Activated naive CD4-positive, alpha-beta T cell treated with anti-CD3 and anti-CD28 coated beads, Interleukin-2, amount 50 U/mL, for 72 hours (primary cell): ENCODE measurements at places on chromosomes 2 and 18. TPM values are rescaled to one million over a fixed set of nuclear protein-coding genes. Genes with fewer than 3 reads are reported as not detected.

DNA sequence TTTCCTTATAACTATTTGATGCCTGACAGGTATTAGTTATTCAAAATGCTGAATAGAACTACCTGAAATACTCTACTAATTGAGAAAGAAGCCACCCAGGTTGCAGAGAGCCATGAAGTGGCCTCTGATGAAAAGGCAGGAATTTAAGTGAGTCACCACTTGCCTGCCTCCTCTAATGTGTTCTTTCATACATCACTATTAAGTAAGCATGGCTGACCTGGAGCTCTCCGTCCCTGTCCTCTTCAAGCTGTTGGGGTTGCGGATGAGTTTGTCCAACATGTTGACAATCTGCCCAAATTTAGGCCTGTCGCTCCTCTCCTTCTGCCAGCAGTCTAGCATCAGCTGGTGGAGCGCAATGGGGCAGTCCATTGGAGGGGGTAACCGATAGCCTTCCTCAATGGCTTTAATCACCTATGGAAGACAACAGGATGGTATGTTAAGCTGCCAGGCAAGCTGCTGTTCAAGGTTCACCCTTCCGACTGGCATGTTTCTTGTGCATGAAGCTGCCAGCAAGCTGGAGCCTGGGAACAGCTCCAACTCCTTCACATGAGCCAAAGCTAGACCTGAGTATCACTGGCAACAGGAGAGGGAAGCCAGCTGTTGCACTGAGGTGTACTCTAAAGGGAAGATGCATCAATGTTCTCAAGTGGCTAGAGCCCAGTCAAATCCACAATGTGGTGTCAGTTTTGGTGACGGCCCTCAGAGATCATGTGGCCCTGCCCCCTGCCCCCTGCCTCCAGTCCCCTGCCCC is 142.2 kb downstream of the EPHA4 start:
- DNase-seq: no peak

GRCh38 chr18:24414349-24415003 is 12.0 kb upstream of the IMPACT start:
- DNase-seq: no peak

DNA sequence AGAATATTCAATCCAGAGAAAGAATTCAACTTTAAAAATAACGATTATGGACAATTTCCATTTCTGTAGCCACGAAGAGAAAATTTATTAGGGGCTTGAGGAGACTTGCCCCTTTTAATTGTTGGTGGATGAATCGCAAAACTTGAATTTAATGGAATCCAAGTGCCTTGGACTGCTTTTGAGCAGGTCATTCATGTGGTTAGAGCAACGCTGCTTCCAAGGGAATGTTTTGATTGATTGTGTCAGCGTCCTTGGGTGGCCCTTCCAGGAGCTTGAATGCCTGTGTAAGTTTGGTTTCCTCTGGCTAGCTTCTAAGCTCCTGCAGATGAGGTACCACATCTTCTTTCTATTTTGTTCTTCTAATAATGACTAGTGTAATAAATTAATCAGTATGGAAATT is 213.4 kb downstream of the LTBP1 start:
- DNase-seq: no peak

GCG gene
- total RNA-seq: not detected

TWSG1 gene
- total RNA-seq: 7.8 TPM

DNA sequence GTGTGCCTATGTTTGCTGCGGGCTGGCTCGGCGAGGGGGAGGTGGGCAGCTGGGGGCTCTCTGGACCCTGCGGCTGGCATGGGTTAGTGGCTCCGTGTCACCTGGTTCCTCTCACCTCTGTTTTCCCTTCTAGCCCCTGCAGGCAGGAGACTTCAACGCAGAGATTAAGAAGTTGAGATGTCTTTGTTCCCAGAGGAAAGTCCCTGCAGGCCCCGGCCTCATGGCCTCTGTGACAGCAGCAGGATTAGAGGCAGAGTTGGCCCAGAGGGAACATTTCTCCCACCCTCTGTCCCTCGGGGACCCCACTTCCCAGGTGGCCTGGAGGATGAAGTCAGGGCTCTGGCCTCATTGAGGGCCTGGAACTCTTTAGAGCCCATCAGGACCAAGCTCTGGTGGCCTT is 56.5 kb downstream of the HPCAL1 start:
- no peak for DNase-seq

SYT4 gene
- not detected for total RNA-seq

STPG4 gene
- total RNA-seq: 0.55 TPM

GRCh38 chr2:73426176-73426575 is 40.5 kb downstream of the ALMS1 start:
- no peak for DNase-seq

DNA sequence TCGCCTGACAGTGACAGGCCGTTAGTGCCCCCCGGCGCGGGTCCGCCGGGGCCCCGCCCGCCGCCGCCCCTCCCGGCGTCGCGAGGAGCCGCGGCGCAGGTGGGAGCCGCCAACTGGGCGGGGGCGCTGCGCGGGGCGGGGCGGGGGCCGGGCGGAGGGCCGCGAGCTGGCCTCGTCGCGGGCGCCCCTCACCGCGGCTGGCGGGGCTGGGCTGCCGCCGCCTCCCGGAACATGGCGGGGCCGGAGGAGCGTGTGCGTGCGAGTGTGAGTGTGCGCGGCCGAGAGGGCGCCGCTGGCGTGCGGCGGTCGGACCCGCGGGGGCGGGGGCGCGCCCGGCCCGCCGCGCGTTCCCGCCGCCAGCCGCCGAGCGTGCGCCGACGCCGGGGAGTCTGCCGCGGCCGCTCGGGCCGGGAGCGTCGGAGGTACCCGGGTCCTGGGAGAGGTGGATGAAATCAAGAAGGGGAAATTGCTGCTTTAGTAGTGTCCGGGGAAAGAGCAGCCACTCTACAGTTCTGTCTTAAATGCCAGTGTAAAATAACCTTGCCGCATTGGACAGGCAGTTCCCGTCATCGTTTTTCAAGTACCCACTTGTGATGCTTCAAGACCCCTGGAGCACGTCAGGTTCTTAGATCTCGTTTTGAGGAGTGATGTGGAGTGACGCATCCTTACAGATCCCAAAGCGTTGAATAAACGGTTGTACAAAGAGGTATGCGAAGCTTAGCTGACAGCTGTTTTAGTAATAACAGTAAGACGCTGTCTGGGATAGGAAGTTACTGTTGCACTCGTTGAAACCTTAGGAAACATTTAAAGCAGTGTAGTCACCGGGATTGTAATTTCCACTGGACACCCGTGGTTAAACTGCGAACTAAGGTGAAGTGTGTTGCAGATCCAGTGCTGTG is 836 bp downstream of the ANKRD12 start:
- peak; percentile 68 for DNase-seq

AAK1 gene
- total RNA-seq: 137 TPM

DNA sequence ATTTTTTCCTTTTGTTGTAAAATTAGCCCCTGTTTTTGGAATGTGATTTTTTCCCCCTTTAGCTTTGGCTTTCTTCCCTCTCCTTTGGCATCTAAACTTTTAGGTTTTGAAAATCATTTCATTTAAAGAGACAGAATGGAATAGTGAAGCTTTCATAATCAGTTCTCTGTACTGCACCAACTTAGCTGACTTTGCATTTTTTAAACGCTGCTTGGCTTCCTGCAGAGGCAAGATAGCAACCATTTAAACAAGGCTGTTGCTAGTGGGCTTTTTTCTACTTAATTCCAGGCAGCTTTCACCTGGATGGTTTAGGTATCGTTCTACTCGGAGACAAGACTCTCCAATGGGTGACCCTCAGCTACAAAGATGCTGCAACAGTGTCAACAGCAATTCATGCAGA is 267.9 kb upstream of the PKDCC start:
- no peak for DNase-seq

DNA sequence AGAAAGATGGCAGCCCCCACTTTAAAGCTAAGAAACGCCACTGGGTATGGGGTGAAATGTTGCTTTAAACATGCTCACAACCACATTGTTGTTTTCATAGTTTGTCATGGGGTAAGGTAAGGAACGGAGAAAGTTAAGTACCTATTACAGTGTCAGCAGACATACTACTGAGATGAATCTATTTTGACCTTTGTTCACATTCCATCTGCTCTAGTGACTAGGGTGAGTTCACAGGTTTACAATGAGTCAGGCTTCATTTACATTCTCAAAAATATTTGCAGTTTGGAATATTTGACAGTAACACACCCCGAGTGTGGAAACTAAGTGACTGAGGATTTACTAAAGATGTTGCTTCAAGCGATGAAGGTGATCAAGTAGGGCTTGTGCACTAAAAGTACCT is 428.7 kb upstream of the ACVR2A start:
- no peak for DNase-seq

- DNase-seq: no peak
These were observed 527 bp downstream of the IGFBP5 start for GRCh38 chr2:216694826-216695217.

DNA sequence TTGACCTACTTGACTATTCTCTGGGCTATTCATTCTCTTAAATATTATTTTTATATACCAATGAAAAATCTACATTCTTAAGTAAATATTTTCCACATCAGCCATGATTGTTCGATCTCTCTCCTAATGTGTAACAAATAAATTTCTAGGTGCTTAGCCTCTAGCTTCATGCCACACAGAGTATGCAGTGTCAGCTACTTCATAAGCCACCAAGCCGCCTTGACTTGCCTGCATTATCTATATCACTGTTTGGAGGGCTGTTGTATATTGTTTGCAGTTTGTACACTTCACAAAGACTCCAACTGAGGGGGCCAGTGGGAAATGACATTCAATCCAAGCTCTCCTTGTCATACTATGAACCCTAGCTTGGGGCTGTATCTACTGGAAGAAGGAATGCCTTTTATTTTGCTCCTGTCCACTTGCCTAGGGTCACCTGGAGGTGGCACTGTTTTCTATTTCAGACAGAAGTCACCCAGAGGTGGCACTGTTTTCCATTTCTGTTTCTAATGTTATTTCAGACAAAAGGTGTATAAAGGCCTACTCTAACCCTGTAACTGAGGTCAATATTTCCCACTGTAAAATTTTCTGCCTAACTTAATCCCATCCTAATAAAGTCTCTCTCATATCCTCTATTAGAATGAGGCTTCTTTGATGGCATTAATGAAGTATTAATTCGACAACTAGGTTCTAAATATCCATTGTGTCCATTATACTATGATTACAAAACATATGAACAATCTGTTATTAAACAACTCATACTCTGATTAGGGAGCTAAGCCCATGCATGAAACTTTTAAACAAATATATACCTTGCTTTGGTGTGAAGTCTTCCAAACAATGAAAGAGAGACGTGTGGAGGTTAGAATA is 36.4 kb downstream of the COL5A2 start:
- peak; percentile 40 for DNase-seq

MITD1 gene
- 71.5 TPM for total RNA-seq

ZNF516 gene
- total RNA-seq: 13.8 TPM

DNA sequence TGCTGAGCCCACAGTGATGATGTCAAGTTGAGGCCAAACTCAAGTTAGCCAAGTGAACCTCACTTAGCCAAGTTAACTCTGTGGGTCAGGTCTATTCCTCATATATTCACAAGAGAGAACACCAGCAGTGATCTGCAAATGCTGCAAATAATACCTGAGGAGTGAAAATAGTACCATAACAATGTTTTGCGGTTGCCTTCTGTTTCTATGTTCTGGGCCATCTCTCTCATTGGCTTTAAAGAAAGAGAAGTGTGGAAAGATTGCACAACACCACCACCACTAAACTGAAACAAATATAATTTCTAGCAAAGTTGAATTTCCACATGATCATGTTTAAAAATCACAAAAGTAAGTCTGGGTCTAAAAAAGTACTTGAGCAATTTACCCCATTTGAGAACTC is 211.1 kb upstream of the GALNT5 start:
- DNase-seq: no peak

- DNase-seq: no peak
These were observed 248.5 kb downstream of the VAPA start for GRCh38 chr18:10162340-10162739.

- DNase-seq: no peak
These were observed 129.4 kb downstream of the TFCP2L1 start for GRCh38 chr2:121155502-121156056.

GRCh38 chr2:48257456-48257855 is 272.5 kb upstream of the STON1 start:
- DNase-seq: no peak

DNA sequence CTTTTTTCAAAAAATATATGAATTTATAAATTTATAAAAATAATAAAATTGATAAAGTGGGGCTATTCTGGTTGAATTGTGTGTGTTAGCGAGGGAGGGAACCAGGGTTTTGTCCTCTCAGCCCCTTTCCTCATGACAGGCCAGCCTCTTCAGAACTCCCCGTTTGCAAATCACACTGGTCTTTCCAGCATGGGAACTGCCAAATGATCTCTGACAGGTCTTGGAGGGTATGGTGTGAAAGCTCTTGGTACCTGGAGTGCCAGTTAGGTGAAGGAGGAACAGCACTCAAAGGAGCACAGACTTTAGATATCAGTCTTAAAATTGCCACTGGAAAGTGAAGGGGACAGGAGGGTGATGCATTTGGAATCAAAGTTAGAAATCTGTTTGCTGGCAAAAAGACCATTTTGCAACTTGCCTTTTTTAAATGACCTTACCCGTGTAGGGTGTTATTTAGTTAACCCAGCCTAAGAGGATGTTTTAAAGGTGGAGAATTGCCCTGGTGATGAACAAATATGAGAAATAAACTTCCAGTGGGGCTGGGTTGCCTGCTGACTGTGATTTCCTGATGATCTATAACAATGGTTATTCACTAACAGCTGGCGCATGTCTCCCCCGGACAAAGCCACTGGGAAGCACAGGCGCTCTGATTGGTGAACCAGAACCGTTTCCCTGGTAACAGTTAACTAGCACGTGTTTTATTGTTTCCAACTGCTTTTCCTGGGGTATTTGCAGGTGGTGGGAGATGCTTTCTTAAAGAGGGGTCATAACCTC is 85.3 kb upstream of the EFEMP1 start:
- DNase-seq: no peak

GAREM1 gene
- total RNA-seq: not detected

CFC1 gene
- total RNA-seq: not detected

- no peak for DNase-seq
These were observed 6.8 kb downstream of the SLC38A11 start for GRCh38 chr2:164948540-164948939.

GRCh38 chr2:235432741-235433520 is 60.9 kb upstream of the AGAP1 start:
- no peak for DNase-seq

DNA sequence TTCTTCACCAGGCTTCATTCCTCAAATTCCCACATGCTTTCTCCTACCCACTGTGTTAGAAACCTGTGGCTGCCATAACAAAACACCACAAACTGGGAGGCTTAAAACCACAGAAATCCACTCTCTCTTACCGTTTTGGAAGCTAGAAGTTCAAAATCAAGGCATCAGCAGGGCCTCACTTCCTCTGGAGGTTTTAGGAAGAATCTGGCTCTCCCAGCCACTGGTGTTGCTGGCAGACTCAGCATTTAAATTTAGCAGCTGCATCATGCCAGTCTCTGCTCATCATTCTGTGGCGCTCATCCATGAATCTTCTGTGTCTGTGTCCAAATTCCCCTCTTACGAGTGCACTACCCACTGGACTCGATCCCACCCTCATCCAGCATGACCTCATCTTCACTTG is 248.5 kb downstream of the ZNF516 start:
- DNase-seq: no peak

CNGA3 gene
- total RNA-seq: not detected

DNA sequence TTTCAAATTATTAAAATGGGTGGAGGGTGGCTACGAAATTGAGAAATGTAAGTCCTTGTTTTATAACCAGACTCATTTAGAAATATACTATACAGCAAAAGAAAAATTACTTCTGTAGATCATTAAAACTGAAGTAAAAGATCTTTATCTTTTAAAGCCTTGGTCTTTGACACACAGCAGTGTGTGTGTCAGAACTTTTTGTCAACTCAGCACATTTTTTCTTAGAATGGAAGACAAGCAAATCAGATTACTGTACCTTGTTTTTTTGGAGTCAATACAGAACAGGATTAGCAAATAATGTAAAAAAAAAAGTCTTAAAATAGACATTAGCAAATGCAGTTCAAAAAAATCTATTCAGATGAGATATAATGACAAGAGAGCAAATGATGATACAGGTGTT is 49.1 kb downstream of the C2orf76 start:
- DNase-seq: no peak
